ENCODE measurements at places on chromosomes 1 and 21. TPM values are rescaled to one million over a fixed set of nuclear protein-coding genes. Genes with fewer than 3 reads are reported as not detected.

The KDM5B gene
- 74.7 TPM for total RNA-seq

The ZC3H11A gene
- 73.3 TPM for total RNA-seq

- H3K4me1 ChIP-seq, result no peaks in the 10 kb centered on the region
- no peak overlapping the region for H3K27ac ChIP-seq
- H3K36me3 ChIP-seq, result no peaks in the 10 kb centered on the region
- peak; percentile 50 for DNase-seq
- H3K27me3 ChIP-seq, result peaks cover 9% of the 10 kb centered on the region
- no peak overlapping the region for H3K4me3 ChIP-seq
Measured at GRCh38 chr1:46535063-46535462, 16.4 kb downstream of the KNCN start.

DNA sequence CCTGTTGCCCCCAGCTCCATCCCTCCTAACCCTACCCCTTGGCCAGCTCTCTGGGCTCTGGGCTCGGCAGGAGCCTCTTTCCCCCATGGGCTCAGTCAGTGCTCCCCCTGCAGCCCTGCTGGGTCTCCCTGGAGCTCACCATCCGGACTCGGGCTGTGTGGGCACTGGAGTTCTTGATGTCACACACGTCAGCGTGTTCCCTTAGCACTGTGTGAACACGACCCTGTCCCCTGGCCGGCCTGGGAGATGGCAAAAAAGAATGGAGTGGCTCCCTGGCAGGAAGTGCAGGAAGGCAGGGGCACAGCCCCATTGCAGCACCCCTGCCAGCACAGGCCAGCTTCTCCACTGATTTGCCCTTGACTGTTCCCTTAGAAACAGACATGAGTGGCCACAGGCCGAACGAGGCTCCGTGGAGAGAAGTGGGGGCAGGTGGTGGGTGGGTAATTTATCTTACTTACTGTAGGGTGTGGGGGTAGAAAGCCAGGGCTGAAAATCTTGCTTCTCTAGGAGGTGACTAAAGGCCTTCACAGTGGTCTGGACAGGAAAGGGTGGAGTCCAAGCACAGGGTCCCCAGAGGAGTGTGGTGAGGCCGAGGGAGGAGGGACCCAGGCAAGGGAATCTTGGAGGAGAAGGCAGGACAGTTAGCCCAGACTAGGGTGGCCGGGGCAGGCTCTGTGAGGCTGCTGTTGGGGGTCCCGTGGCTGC is 381.7 kb upstream of the VAMP3 start:
- H3K36me3 ChIP-seq, result no peaks in the 10 kb centered on the region
- peaks cover 12% of the 10 kb centered on the region for H3K4me1 ChIP-seq
- H3K27me3 ChIP-seq, result no peaks in the 10 kb centered on the region
- DNase-seq, result peak; percentile 31
- no peak overlapping the region for H3K27ac ChIP-seq
